Mammary microvascular endothelial cell (primary cell): ENCODE measurements at places on chromosomes 5 and 9. TPM values are rescaled to one million over a fixed set of nuclear protein-coding genes. Genes with fewer than 3 reads are reported as not detected.

SET gene
- total RNA-seq: 356 and 448 TPM in 2 replicates

PCDHA10 gene
- 0.13 TPM in 1 of 2 replicates, not detected in the other for total RNA-seq

IFNA21 gene
- total RNA-seq: not detected in 2 replicates

TMCO6 gene
- total RNA-seq: 30.0 and 36.1 TPM in 2 replicates
